Testis (tissue), 5 donors: ENCODE measurements at places on chromosomes 11 and 22.

- H3K4me1 ChIP-seq, result no peaks in the 10 kb centered on the region
- no peaks in the 10 kb centered on the region for H3K36me3 ChIP-seq
- H3K27me3 ChIP-seq, result no peaks in the 10 kb centered on the region
Measured at GRCh38 chr11:15927864-15928217, 428.5 kb downstream of the SOX6 start.

DNA sequence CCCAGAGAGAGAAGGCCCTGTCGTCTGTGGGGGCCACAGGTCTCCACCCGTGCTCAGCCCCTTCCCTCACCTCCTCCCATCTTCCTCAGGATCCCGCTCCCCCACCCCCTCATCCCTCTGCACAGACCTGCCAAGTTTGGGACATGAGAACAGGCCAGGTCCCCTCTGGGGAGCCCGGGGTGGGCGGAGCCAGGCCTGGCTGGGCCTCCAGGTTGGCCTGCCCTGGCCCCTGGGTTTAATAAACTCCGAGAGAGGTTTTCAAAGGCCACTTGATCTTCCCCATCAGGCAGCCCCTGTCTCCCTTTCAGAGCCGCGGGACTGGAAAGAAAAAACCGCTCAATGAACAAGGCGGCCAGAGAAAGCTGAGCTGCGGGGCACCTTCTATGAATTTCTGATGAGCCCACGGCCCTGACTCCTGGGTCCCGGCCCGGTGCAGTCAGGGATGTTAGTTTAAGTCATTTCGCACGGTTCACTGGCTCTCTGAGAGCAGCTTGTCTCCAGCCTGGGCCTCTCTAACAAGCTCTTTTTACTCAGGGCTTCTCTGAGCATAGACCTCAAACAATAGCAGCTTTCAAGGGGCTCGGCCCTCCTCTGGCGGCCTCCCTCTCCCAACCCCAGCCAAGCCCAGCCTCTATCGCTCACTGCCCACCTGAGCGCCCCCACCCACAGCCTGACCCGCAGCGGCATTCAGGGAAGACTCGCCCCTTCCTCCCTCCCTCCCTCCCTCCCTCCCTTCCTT lies 64.8 kb downstream of the RPUSD4 start:
- no peak overlapping the region for H3K27ac ChIP-seq
- no peak for DNase-seq
- H3K27me3 ChIP-seq, result no peaks in the 10 kb centered on the region
- peaks cover 5% of the 10 kb centered on the region for H3K4me1 ChIP-seq
- no peaks in the 10 kb centered on the region for H3K36me3 ChIP-seq

GRCh38 chr11:77819921-77820564 lies 479 bp downstream of the RSF1 start:
- no peaks in the 10 kb centered on the region for H3K36me3 ChIP-seq
- H3K27me3 ChIP-seq, result no peaks in the 10 kb centered on the region
- peaks cover 18% of the 10 kb centered on the region for H3K4me1 ChIP-seq
- peak; percentile 69 for DNase-seq
- H3K4me3 ChIP-seq, result peak overlapping the region; percentile 84

DNA sequence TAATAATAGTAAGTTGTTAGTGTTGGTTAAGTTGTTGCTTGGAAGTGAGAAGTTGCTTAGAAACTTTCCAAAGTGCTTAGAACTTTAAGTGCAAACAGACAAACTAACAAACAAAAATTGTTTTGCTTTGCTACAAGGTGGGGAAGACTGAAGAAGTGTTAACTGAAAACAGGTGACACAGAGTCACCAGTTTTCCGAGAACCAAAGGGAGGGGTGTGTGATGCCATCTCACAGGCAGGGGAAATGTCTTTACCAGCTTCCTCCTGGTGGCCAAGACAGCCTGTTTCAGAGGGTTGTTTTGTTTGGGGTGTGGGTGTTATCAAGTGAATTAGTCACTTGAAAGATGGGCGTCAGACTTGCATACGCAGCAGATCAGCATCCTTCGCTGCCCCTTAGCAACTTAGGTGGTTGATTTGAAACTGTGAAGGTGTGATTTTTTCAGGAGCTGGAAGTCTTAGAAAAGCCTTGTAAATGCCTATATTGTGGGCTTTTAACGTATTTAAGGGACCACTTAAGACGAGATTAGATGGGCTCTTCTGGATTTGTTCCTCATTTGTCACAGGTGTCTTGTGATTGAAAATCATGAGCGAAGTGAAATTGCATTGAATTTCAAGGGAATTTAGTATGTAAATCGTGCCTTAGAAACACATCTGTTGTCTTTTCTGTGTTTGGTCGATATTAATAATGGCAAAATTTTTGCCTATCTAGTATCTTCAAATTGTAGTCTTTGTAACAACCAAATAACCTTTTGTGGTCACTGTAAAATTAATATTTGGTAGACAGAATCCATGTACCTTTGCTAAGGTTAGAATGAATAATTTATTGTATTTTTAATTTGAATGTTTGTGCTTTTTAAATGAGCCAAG lies 2.7 kb downstream of the NEAT1 start:
- peaks cover 36% of the 10 kb centered on the region for H3K4me1 ChIP-seq
- H3K4me3 ChIP-seq, result peak overlapping the region; percentile 86
- H3K27ac ChIP-seq, result peak overlapping the region; percentile 94
- no peaks in the 10 kb centered on the region for H3K36me3 ChIP-seq
- H3K27me3 ChIP-seq, result no peaks in the 10 kb centered on the region

GRCh38 chr22:39123751-39124581 lies 26.9 kb downstream of the APOBEC3H start:
- H3K27ac ChIP-seq, result no peak overlapping the region
- no peaks in the 10 kb centered on the region for H3K27me3 ChIP-seq
- no peak for DNase-seq
- no peaks in the 10 kb centered on the region for H3K36me3 ChIP-seq
- no peak overlapping the region for H3K4me3 ChIP-seq
- no peaks in the 10 kb centered on the region for H3K4me1 ChIP-seq

GRCh38 chr11:1090600-1091331 lies 16.1 kb downstream of the MUC2 start:
- H3K36me3 ChIP-seq, result no peaks in the 10 kb centered on the region
- no peak for DNase-seq
- H3K27me3 ChIP-seq, result no peaks in the 10 kb centered on the region

GRCh38 chr11:82539669-82540068 lies 194.0 kb downstream of the FAM181B start:
- H3K4me3 ChIP-seq, result no peak overlapping the region
- no peaks in the 10 kb centered on the region for H3K36me3 ChIP-seq
- DNase-seq, result no peak

GRCh38 chr11:118139578-118139977 lies 13.0 kb downstream of the SCN4B start:
- H3K4me3 ChIP-seq, result no peak overlapping the region
- no peaks in the 10 kb centered on the region for H3K36me3 ChIP-seq
- no peaks in the 10 kb centered on the region for H3K4me1 ChIP-seq
- DNase-seq, result no peak
- H3K27ac ChIP-seq, result no peak overlapping the region

GRCh38 chr11:8811571-8811970 lies 99.4 kb upstream of the AKIP1 start:
- no peak for DNase-seq
- H3K4me1 ChIP-seq, result peaks cover 50% of the 10 kb centered on the region
- H3K27me3 ChIP-seq, result no peaks in the 10 kb centered on the region

- no peak overlapping the region for H3K27ac ChIP-seq
- H3K4me3 ChIP-seq, result no peak overlapping the region
- no peaks in the 10 kb centered on the region for H3K4me1 ChIP-seq
- H3K36me3 ChIP-seq, result no peaks in the 10 kb centered on the region
- no peak for DNase-seq
- no peaks in the 10 kb centered on the region for H3K27me3 ChIP-seq
Measured at GRCh38 chr11:33405834-33406602, 148.8 kb downstream of the HIPK3 start.

GRCh38 chr22:36435516-36436415 lies 45.7 kb downstream of the TXN2 start:
- no peak overlapping the region for H3K4me3 ChIP-seq
- H3K4me1 ChIP-seq, result peaks cover 5% of the 10 kb centered on the region
- no peaks in the 10 kb centered on the region for H3K36me3 ChIP-seq
- no peak for DNase-seq
- no peak overlapping the region for H3K27ac ChIP-seq
- no peaks in the 10 kb centered on the region for H3K27me3 ChIP-seq

- no peaks in the 10 kb centered on the region for H3K36me3 ChIP-seq
- no peak overlapping the region for H3K4me3 ChIP-seq
- no peak for DNase-seq
- peaks cover 8% of the 10 kb centered on the region for H3K4me1 ChIP-seq
- H3K27ac ChIP-seq, result no peak overlapping the region
Measured at GRCh38 chr22:42862045-42862734, 5.1 kb upstream of the ARFGAP3 start.

DNA sequence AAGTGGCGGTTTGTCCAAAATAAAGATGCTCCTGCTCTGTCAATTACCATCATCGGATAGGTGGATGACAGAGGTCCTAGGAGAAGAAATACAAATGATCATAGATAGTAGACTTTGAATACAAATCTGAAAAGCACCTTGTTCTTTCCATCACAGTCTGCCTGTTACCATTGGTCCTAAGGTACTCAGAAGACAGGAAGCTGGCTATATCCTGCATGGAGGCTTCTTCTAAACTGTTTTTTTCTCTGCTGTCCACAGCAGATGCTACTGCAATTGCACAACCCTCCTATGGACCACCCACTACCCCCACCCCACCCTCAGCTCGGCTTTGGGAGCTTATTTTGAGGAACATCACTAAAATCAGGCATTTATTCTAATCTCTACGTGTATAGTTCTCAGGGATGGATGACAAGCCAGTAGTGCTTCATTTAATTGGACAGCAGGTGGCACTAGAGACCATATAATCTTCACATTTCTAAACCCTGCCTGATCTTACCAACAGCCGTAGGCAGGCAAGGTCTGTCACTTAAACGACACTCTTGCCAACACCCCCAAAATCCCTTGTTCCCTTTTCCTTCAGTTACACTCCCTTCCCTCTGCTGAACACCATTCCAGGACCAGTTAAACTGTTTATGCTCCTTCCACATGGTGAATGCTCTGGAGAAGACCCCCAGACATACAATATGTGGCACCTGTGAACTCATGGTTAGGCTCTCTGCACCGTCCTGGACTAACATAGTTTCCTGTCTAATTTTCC lies 6.6 kb upstream of the PTS start:
- H3K27ac ChIP-seq, result no peak overlapping the region
- no peaks in the 10 kb centered on the region for H3K36me3 ChIP-seq
- H3K4me1 ChIP-seq, result no peaks in the 10 kb centered on the region
- H3K4me3 ChIP-seq, result no peak overlapping the region
- DNase-seq, result peak; percentile 49

DNA sequence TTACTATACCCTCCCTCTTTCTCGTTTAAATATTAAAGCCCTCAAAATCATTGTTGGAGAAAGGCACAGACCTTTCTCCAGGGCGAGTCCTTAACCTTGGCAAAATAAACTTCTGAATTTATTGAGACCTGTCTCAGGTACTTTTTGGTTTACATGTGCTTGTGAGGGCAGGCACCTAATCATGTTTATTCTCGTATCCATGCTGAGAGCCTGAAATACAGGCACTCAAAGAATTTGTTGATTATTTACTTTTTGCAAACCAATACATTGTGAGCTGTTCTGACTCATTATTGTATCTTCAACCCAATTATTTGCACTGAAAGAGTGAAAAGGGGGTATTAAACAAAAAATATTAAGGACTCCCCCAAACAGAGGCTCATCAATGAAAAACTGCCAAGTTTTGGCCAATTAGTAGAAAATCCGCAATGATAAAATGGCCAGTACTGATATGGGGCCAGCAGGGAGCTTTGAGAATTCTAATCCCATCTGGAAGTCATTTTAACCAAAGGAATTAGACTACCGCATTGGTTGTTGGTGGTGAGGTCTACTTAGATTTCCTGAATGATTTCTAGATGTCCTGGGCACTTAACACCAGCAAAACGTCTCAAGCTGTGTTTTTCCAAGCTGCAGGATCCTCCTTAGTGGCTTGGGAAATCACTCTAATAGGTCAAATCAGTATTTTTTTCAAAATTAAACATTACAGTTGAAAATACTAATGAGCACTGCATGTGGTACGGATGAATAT lies 157.3 kb downstream of the SWAP70 start:
- no peak overlapping the region for H3K27ac ChIP-seq
- H3K27me3 ChIP-seq, result no peaks in the 10 kb centered on the region
- no peaks in the 10 kb centered on the region for H3K4me1 ChIP-seq
- DNase-seq, result no peak
- no peak overlapping the region for H3K4me3 ChIP-seq
- no peaks in the 10 kb centered on the region for H3K36me3 ChIP-seq

DNA sequence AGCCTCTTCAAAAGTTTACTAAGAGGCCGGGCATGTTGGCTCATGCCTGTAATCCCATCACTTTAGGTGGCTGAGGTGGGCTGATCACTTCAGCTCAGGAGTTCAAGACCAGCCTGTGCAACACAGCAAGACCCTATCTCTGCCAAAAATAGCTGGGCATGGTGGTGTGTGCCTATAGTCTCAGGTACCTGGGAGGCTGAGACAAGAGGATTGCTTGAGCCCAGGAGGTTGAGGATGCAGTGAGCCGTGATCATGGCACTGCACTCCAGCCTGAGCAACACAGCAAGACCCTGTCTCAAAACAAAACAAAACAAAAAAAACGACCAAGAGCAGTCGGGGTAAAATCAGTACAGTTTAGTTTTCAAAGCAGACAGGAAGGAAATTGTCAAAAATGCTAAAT lies 4.7 kb upstream of the ADSL start:
- H3K36me3 ChIP-seq, result no peaks in the 10 kb centered on the region
- H3K4me1 ChIP-seq, result no peaks in the 10 kb centered on the region
- DNase-seq, result no peak
- H3K27me3 ChIP-seq, result no peaks in the 10 kb centered on the region

- H3K4me3 ChIP-seq, result no peak overlapping the region
Measured at GRCh38 chr11:75924966-75925784, 110.2 kb downstream of the UVRAG start.

- H3K27ac ChIP-seq, result no peak overlapping the region
- H3K36me3 ChIP-seq, result no peaks in the 10 kb centered on the region
- no peaks in the 10 kb centered on the region for H3K27me3 ChIP-seq
- no peak for DNase-seq
Measured at GRCh38 chr22:19358703-19359553, 67.4 kb upstream of the CLTCL1 start.

- no peaks in the 10 kb centered on the region for H3K36me3 ChIP-seq
- DNase-seq, result no peak
- no peaks in the 10 kb centered on the region for H3K27me3 ChIP-seq
- no peaks in the 10 kb centered on the region for H3K4me1 ChIP-seq
Measured at GRCh38 chr11:128925250-128925600, 17.4 kb downstream of the TP53AIP1 start.

- H3K4me3 ChIP-seq, result no peak overlapping the region
- H3K27ac ChIP-seq, result no peak overlapping the region
- no peaks in the 10 kb centered on the region for H3K36me3 ChIP-seq
- no peaks in the 10 kb centered on the region for H3K4me1 ChIP-seq
- H3K27me3 ChIP-seq, result no peaks in the 10 kb centered on the region
Measured at GRCh38 chr11:89275966-89276365, 98.3 kb downstream of the TYR start.

- no peak overlapping the region for H3K27ac ChIP-seq
- no peaks in the 10 kb centered on the region for H3K27me3 ChIP-seq
- H3K4me1 ChIP-seq, result no peaks in the 10 kb centered on the region
Measured at GRCh38 chr11:26112264-26112663, 219.7 kb upstream of the ANO3 start.

GRCh38 chr11:56292154-56292553 lies at the start of gene OR8H1:
Gene OR8H1 (minus strand): TSS chr11:56292254. CDS start chr11:56291062, 1,192 bp downstream.
- H3K4me1 ChIP-seq, result no peaks in the 10 kb centered on the region
- no peak for DNase-seq

GRCh38 chr22:37917874-37918548 lies 11.9 kb downstream of the MICALL1 start:
- no peaks in the 10 kb centered on the region for H3K27me3 ChIP-seq
- H3K4me1 ChIP-seq, result peaks cover 8% of the 10 kb centered on the region
- no peak for DNase-seq
- H3K4me3 ChIP-seq, result no peak overlapping the region

GRCh38 chr11:134480136-134480712 lies 68.2 kb upstream of the B3GAT1 start:
- no peaks in the 10 kb centered on the region for H3K36me3 ChIP-seq
- H3K4me3 ChIP-seq, result no peak overlapping the region
- no peaks in the 10 kb centered on the region for H3K27me3 ChIP-seq
- DNase-seq, result no peak
- H3K4me1 ChIP-seq, result no peaks in the 10 kb centered on the region
- no peak overlapping the region for H3K27ac ChIP-seq
